GM12878 (cell line): ENCODE measurements at places on chromosomes 12 and 14.

DNA sequence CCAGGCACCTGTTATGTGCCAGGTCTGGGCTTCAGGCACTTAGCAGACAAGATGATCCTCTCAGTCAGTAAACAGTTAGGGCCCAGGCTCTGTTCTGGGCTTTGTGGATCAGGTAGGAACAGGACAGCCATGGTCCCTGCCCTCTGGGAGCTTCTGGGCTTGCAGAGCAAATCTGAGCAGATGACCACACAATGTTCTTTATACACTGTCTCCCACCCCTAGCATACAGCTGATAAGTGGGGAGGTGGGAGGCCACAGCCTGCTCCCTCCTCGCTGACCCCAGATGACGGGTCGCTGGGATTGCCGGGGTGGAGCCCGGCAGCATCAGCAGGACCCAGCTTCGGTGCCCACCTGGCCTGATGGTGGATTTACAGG, 53.1 kb upstream of the RIN3 start:
- no peak for DNase-seq

- DNase-seq = no peak
Observed at GRCh38 chr12:6172862-6173261, 27.3 kb upstream of the CD9 start.

DNA sequence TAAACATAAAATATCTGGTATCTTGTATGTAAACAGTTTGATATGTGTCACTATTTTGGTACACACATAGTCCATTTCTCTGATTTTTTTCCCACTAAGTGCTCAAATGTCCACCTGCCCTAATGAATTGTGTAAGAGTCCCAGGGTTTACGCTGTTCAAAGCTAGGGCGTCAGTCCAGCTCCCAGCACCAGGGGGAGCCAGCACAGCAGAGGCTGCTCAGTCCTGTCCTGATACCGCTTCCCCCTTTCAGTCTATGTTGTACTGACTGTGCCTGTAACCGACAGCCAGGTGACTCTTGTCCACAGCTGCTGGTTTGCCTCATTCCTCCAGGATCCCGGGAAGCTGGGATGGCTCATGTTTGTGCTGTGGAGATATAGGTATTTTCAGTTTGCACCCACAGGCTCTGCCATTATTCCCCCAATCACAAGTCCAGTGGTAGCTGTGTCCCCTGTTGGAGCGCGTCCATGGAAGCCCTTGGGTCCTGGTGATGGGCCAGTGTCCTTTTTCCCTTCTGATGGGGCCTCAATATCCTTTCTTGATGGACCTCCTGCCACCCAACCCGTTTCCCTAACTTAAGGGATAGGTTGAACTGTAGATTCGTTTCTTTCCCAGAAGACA, 242.0 kb downstream of the NEDD1 start:
- DNase-seq = no peak

GRCh38 chr14:89707086-89707485, 247.4 kb downstream of the EFCAB11 start:
- DNase-seq = no peak

DNA sequence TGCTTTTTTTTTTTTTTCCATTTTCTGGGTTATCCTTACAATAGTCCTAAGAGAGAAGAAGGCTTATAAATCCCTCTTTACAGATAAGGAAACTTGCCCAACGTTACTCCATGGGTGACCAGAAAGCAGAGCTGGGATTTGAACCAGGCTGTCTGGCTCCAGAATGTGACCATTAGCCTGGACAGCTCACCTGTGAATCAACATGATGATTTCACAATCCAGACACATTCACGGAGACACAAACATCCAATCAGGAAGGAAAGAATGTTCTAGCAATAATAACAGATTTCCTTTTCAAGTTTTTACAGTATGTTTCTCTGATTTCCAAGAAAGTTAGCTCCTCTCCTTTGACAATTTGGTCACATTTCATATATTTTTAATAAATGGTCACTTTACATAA, 118.3 kb downstream of the GALC start:
- no peak for DNase-seq

DNA sequence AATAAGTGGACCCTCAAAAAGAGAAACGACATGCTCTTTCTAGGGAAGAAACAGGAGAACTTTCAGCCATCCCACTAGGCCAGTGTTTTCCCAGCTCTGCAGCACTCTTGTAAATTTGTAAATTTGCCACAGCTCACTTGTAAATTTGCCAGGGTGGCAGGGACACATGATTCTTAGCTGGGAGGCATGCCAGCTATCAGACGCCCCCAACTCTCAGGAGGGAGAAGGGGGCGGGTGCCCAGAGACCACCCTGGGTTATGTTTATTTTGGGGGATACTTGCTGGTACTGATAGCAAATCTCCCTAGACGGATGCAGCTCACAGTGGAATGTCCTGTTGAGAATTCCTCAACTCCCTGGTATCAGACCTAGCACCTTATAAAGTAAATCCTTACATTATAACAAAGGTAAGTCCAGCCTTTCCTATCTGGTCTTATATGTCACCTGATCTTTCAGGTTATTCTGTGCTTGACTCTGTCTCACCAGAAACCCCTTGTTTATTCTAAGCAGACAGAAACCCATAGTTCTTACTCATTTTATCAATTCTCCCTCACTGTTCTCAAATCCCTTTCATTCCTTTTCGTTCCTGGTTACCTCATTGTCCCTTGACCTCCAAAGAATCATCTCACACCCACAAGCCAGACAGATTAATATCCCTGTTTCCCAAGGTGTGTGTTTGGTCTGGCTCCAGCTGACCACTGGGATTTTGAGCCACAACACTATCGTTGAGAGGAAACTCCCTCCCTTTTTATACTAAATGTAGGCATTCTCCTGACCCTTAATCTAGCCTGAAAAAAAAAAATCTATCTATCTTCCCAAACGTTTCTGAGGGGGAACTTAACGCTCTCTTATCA, 69.3 kb upstream of the HMGA2 start:
- no peak for DNase-seq

GRCh38 chr12:49807991-49808580, 20.1 kb downstream of the NCKAP5L start:
- no peak for DNase-seq

DNA sequence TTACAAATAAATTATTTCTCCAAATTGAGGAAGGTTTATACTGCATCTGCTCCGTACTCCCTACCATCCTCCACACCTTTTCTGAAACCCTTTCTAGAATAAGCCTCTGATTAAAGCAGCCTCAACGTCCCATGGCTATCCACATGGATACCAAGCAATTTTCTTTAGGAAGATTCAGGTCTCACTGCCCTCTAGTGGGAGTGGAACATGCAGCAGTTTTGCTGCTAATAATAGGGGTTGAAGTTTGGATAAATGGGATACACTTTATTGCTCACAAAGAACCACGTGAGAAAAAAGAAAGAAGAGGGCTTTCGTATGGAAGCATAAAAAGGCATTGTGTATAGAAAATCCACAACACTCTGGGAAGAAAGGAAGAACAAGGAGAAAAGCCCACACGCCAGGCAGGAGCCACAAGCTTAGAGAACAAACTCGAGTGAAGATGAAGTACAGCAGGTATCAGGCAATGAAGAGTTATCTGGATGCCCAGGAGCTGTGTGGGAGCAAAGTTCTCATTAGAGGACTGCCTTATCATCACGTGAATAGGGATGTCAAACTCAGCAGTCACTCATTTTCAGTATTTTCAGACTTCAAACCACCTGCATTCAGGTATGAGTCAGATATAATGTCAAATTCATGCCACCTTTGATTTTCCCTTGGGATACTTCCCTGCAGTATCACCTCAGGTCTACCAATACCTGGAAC, 45.8 kb downstream of the CCER1 start:
- no peak for DNase-seq

GRCh38 chr12:5187136-5187535, 143.5 kb downstream of the KCNA5 start:
- no peak for DNase-seq

GRCh38 chr14:24880689-24881088, 169.3 kb downstream of the STXBP6 start:
- DNase-seq = no peak

DNA sequence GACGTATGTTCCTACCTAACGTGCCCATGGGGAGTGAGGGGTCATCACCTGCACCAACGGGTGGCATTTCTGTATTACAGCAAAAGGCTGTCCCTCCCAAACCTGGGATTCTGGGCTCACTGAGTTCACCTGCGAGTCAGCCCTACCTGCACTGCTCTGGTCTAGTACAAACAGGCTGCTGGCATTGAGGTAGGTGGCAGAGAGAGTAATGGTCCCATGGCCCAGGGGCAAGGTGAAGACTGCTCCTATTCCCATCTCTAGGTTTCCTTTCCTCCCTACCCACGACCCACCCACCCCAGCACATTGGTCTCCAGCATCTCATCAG, 421 bp downstream of the SUOX start:
- DNase-seq = no peak

- no peak for DNase-seq
Observed at GRCh38 chr14:22096514-22096895, 422.9 kb upstream of the OR4E1 start.

- DNase-seq = no peak
Observed at GRCh38 chr14:61511558-61511948, 183.8 kb upstream of the HIF1A start.

- DNase-seq = no peak
Observed at GRCh38 chr12:24997496-24997895, 48.6 kb upstream of the BCAT1 start.

DNA sequence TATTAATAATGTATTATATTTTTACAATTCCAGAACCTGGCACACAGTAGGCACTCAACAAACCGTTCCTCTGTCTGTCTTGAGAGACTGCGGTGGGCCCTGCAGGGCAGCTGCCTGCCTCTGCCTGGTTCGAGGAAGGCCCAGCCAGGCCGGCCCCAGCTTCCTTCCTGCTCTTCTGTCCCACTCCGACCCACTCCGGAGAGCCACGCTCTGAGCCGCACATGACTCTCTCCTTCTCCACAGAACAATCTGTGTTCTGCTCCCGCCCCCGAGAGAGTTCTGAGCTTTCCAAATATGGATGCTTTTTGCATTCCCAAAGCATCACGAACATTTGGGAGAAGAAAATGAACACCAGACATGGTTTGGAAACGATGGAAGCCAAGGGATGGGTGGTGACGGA, 57.3 kb downstream of the TTC7B start:
- DNase-seq = no peak
